Right cardiac atrium (tissue), 5 donors: ENCODE measurements at places on chromosomes 4 and X. TPM values are rescaled to one million over a fixed set of nuclear protein-coding genes. Genes with fewer than 3 reads are reported as not detected.

DNA sequence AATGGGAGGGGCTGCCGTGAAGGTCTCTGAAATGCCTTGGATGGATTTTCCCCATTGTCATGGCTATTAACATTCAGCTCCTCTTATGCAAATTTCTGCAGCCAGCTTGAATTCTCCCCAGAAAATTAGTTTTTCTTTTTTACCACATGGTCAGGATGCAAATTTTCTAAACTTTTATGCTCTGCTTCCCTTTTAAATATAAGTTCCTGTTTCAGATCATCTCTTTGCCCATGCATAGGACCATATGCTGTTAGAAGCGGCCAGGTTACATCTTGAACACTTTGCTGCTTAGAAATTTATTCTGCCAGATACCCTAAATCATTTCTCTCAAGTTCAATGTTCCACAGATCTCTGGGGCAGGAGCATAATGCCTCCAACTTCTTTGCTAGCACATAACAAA, 13.8 kb upstream of the CLDN34 start:
- DNase-seq: no peak

- no peak for DNase-seq
Measured at GRCh38 chr4:88991746-88992145, 65.2 kb downstream of the FAM13A start.

- DNase-seq: no peak
Measured at GRCh38 chr4:181509073-181509472, 734.1 kb upstream of the TENM3 start.

The PRR32 gene
- polyA plus RNA-seq: 2.3 TPM

The FDCSP gene
- not detected for polyA plus RNA-seq

DNA sequence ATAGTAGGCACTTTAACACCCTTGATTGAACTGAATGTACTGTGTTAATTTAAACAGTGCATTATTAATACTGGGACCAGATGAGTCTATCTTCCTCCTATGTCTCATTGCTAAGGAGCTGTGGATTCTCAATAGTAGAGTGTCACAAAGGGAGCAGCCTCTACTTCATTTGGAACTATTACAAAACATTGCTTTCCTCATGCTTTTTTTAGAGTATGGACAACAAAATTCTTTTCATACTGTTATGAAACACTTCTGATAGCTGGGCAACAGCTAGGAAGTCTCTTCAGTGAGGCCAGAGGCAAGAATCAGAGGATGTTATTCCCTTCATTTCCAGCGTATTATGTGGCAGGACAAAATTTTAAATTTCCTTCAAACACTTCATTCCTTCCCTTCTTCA, 160.8 kb downstream of the FBXO8 start:
- no peak for DNase-seq

The POU4F2 gene
- not detected for polyA plus RNA-seq

The HTR2C gene
- not detected for polyA plus RNA-seq

DNA sequence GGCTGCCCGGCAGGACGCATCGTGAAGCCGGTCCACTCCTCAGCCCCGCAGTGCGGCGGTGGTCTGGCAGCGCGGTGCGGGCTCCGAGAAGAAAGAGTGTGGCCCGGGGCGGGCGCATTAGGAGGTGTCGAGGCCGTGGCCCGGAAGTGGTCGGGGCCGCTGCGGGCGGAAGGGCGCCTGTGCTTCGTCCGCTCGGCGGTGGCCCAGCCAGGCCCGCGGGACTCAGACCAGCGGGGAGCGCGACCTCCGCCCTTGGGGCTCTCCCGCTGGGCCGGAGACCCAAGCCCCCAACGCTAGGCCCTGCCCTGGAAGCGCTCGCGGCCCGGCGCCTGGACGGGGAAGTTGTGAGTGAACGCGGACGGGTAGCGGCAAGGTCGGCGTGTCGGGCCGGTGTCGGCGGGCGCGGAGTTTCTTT, 60.0 kb downstream of the HS3ST1 start:
- no peak for DNase-seq

- no peak for DNase-seq
Measured at GRCh38 chr4:3851211-3851610, 85.0 kb downstream of the ADRA2C start.

The ELOVL6 gene
- 8.1 TPM for polyA plus RNA-seq

DNA sequence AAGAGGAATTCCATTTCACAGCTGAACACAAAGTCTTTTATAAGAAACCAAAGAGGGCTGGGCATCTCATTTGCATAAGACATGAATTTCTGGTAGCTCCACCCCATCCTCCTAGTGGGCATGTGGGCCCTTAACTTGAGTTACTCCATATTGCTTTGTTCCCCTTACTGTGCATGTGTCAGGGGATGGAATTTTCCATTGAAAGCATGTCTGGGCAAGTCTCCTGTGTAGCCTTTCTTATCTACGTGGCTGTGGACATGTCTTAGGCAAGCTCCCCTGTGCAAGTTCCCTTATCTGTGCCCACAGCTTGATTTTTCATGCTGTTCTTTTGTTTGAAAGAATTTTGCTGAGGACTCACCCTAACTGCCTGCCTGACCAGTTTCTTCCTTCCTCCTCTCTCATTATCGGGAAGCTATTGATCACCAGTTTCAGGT, 123.5 kb upstream of the JADE1 start:
- no peak for DNase-seq

The IQCM gene
- polyA plus RNA-seq: not detected

GRCh38 chrX:129403974-129404669, 119.2 kb downstream of the SMARCA1 start:
- no peak for DNase-seq

DNA sequence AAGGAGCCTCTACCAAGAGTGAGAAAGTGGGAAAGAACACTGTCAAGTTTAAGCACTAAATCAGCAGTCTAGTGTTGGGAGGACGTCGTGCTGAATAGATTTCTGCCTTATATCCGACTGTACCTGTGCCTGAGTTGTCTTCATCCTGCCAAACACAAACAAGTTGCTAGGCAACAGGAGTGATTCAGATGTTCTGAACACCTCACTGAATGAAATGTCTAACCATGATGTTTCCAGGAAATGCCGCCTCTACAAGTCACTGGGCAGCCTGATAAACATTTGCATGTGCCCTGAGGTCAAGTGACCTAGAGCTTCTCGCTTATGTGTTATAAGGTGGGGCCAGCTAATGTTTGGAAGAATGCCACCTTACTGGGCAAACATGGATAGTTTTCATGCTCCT, 37.9 kb downstream of the SGMS2 start:
- DNase-seq: no peak
